CD4-positive, alpha-beta T cell treated with Interleukin-17A for 1 hour (primary cell): ENCODE measurements at places on chromosomes 12 and 14.

DNA sequence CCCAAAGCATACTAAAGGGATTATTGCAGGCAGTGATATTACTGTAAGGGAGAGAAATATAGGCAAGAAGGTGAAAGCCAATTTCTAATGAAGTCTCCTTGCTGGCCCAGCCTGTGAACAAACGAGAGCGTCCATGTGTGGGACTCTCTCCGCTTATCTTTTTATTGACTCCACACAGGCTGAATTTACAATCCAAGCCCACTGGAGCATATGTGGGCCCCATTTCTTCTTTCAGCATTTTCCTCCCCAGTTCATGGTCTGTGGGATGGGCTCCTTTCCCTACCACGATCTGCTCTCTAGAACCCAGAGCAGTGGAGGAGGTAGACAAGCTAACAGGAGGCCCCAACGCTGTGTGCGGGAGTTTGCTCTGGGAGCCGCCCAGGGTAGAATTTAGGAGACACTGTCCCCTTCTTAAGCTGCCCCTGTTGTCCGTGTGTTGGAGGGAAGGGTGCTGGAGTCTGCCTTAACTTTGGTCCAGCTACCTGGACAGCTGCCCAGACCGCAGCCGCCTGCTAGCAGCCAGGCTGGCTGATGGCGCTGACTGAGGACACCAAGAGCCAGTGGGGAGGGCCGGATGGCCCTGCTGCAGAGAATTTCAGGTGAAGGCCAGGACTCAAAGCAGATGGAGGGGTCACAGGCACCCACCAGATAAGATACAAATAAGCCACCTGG lies 3.2 kb upstream of the HOXC11 start:
- no peak for DNase-seq

GRCh38 chr14:106599209-106599608 lies 1072.8 kb downstream of the TMEM121 start:
- DNase-seq = no peak

DNA sequence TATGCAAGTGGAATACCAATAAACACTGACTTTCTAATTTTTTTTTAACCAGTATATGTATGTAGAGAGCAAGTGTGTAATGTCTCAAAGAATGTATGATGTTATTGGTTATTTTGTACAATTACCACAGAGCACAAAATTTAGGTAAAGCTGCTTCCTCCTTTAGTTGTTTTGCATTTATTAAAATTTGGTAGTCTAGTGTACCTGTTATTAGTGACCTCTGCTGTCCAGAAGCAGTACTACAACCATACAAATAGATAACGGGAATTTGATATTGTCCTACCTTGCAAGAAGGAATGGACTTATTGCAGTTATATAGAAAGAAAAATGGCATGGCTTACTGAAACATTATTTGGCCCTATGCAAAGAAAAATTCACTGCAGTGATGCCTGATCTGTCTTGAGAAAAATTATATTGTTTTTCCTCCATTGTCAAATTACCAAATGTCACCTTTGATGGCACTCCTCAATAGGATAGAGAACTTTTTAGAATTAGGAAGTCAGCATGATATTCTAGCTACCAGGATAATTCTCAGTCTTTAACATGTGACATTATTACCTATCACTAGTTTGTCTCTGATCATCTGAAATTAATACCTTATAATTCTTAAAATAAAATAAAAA lies 153.9 kb upstream of the RMST start:
- DNase-seq = peak; percentile 66

DNA sequence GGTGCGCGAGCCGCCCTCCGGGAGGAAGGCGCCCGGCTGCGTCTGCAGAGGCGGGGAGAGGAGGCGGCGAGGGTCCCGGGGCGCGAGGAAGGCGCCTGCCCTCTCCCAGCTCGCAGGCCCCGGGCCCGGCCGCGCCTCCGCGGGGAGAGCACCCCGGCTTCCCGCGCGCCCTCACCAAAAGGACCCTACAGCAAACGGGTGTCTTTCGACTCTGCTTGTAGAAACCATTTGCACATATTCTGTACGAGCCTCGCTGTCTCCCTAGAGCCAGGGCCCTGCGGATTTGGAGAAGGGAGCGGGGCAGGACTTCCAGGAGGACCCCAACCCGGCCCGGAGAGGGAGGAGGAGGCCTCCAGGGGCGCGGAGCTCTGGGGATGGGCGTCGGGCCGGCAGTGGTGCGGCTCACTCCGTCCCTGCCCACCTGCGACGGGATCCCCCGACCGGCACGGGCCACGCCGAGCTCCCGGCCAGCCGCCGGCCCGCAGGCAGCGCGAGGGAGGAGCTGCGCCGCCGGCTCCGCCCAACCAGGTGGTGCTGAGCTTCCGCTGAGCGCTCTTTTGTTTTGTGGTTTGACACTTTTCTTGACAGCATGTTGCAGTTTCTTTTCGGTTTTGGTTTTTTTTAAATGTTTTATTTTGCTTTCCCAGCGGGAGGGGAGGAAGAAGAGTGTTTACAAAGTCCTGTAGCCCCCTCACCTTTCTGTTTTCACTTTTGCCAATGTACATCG lies 103.3 kb upstream of the FKBP4 start:
- DNase-seq = peak; percentile 65

DNA sequence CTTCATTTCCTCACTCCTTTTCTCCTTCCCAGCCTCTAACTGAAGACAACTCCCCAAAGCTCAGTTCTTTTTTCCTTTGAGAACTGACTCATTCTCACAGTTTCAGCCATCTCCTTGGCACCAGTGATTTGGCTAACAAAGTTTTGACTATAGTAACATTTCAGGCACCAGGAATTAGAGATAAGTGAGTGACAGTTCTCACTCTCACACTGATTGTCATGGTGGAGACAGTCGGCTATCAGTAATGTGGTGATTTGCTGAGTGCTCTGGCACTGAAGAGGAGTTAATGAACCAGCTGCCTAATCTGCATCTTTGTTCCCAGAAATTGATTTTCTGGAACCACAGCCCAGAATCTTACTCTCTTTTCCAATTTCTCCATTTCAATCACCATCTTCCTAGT lies 29.5 kb downstream of the HELB start:
- DNase-seq = no peak

DNA sequence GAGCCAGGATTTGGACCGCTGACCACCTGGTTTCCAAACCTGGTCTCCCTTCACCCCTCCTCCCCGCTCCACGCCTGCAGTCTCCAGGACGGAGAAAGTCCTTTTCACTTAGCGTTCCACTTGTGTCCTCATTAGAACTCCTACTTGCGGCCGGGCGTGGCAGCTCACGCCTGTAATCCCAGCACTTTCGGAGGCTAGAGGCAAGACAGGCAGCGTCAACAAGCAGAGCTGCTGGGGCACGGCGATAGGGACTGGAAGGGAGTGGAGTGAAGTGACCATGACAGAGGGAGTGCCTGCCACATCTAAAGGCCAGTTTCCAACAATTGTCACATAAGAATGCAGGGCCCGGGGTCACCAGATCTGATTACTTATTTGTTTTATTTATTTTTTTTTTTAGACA lies 132.5 kb upstream of the NCOR2 start:
- no peak for DNase-seq

DNA sequence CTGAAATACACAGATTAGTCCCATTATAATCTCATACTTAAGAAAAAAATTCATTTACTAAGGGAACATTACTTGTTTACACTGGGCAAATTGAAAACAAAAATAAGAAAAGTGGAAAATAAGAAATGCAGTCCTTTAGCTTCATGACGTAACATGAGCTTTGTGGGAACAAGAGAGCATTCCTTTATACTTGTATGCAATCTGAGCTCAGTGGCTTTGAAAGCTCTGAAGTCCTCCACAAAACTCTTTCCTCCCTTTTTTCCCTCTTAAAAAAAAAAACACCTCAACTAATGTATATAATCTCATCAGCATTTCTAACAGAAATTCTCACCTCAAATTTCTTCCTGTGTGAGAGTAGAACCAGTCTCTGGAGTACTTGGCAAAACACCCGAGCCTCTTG lies 76.9 kb upstream of the OTX2 start:
- no peak for DNase-seq

DNA sequence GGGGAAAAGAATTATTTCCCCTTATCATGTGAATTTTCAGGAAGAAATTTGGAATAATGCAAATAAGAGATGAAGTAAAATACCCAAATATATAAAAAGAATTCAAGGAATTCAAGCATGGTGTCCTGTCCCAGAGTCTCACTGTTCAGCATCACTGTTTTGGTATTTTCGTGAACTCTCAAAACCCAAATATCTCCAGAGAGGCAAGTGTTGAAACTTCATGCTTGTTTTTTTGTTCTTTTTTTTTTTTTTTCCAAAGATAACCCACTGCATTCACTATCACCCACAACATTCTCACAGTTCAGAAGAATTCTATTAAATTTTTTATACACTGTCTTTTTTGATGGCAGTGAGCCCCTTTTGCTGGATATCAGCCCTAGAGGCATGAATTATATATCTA lies 354.9 kb downstream of the DIO2 start:
- no peak for DNase-seq

- no peak for DNase-seq
Observed at GRCh38 chr12:100077367-100077766, 65.3 kb downstream of the BLTP3B start.

GRCh38 chr12:64587447-64587846 lies 22.8 kb upstream of the RASSF3 start:
- DNase-seq = no peak

DNA sequence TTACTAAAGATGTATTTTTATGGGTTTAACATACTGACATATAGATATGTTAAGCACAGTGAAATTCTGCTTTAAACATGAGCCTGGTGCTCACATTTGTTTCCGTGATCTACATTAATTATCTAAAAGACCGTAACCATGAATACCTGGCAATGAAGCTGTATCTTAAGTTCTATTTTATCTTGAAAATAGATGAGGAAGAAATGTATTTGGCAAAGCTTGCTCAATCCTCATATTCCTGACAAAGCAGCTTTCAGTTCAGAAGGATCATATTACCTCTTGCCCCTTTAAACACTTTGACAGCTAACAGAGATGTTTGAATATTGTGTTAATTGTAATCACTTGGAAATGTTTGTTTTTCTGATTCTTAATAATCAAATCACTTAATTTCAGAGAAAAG lies 9.8 kb downstream of the EPYC start:
- DNase-seq = no peak

DNA sequence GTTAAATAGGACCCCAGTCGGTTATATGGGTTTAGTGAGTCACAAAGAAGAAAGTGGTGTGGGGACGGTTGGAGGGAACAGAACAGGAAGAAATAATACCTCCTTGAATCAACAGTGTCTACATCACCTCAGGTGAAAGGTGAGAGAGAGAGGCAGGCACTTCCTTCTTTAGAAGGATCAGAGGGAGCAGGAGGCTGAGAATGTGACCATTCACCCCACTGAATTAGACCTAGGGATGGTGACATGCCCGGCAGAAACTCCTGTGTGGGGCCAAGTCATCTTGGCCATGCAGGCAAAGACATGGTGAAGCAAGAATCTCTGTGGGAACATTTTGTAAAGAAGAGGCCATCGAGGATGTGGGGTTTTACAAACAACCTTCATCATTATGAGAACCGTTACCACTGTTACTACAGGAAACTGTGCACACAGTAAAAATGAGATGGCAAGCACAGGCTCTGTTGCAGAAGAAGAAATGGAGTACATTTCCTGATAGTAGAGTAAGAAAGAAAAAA lies 1196.9 kb downstream of the VRK1 start:
- peak; percentile 64 for DNase-seq

GRCh38 chr14:51566831-51567582 lies 84.7 kb upstream of the FRMD6 start:
- peak; percentile 6 for DNase-seq

DNA sequence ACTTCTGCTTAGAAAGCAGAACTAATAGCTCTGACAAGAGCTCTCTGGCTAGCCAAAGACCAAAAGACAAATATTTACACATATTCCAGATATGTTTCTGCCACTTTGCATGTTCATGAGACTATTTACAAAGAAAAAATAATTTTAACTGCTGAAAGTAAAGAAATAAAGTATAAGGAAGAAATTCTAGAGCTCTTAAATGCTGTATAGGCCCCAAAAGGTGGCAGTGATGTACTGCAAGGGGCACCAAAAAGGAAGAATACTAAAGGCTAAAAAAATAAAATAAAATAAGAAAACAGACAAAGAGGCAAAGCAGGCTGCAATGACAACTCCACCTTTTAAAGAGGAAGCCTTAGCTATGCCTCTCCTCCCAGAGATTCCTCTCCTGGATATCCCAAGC lies 23.0 kb downstream of the KLRK1 start:
- DNase-seq = no peak

GRCh38 chr14:42323426-42323825 lies 716.8 kb downstream of the LRFN5 start:
- DNase-seq = no peak

DNA sequence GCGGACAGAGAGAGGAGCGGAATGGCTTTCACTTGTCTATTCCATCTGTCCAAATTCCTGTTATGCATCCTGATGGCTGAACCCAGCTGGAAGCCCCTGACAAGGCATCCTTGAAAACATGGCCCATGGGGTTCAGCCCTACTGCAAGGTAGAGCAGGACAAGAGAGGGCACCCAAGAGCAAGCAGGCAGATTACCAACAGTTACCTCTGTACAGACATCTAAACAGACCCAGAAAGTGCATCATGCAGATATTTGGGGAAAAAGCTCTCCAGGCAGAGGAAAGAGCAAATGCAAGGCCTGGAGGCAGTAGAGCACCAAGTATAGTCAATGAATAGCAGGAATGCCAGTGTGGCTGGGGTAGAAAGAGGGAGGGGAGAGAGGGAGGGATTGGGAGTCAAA lies 407.5 kb downstream of the PCNX1 start:
- no peak for DNase-seq

GRCh38 chr12:76866726-76867125 lies 12.1 kb downstream of the CSRP2 start:
- DNase-seq = no peak

DNA sequence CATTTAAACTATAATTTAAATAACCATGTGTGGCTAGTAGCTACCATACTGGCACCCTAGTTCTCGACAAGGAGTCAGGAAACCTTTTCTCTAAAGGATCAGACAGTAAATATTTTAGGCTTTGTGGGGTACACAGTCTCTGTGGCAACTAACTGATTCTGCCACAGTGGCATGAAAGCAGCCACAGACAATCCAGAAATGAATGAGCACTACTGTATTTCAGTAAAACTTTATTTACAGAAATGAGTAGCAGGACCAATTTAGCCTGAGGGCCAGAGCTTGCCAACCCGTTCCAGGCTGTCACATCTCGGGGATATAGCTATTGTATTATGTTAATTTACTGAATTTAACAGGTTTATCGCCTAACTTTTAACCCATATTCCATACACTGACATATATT lies 278.7 kb downstream of the ITPR2 start:
- no peak for DNase-seq

DNA sequence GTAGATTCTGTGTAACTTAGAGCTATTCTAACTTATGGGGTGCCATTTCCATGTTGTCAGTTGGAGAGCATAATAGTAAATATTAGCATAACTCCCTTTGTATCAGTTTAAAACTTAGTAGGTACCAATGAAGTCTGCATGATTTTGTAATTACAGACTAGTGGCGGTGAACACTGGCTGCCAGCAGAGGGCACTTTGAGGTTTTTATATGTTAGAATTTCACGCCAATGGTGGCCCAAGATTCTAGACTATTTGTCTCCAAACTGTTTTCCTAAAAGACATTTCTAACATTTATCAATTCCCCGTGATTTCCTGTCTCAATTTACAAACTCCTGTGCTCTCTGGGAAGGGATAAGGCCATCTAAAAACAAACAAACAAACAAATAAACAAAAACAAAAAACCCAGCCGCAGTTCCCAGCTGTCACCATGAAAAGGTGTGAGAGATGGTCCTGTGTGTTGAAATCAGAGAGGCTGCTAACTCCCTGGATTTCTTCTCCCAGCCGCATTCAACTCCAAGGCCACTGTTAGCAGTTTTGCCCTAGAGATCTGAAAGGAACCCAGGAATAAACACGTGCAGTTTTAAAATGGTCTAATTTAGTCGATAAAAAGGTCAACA lies 57.6 kb downstream of the BRMS1L start:
- peak; percentile 15 for DNase-seq
